NK-92 treated with Interleukin-12 subunit alpha and Interleukin-12 subunit beta, amount 100 ng/mL, for 24 hours (cell line): ENCODE measurements at places on chromosomes 4 and X.

- DNase-seq = no peak
Observed at GRCh38 chr4:82480771-82481505, 50.5 kb downstream of the ENOPH1 start.

DNA sequence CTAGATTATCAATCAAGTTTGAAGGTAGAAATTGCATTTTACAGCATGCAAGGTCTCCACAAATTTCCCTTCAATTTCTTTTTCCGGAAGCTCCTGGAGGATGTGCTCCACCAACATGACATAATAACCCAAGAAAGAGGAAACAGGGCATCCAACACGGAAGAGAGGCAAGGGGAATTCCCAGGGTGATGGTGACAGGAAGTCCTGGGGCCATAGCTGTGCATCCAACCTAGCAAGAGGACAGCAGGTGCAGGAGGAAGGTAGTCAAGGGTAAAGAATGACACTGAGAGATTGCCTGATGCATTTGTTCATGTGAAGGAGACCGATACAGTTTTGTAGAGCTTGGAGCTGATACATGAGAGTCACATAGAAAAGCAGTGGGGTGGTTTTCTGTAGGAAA is 115.7 kb upstream of the LSM6 start:
- DNase-seq = no peak

DNA sequence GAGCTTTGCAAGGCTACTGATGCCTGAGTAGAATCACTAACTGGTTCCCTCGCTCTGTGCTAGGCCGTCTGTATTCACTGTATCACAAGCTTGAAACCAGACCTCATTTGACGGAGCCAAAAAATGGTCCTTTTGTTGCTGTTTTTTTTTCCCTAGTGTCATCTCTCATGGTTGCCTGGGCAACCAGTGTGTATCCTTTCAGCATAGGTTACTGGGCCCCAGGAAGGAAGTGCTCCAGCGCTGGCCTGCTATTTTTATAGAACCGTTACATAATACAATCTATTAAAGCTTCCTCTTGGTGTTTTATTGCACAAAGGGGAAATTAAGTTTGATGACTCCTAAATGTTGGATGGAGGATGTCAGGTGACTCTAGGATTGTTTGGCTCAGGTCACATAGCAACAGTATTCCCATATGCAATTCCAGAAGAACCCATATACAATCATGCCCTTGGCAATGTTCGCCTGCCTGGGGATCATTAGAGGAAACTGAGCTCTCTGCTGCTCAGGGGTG is 220.4 kb downstream of the SPRY1 start:
- no peak for DNase-seq

DNA sequence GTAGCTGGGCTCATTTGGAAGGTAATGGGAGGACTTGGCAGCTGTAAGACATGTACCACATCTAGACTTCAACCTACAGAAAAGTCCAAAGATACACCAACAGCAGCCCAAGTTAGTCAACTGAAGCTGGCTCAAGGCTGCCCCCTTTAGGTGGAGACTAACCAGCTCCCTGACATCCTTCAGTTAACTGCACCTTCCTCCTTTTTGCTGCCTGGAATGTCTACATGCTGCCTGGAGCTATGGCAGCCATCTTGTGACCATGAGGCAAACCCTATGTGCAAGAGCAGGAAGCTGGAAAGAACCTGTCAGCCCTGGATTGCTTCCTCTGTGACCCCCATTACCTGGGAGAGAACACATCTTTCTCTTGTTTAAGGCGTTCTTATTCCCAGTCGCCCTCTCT is 25.8 kb downstream of the ARSD start:
- DNase-seq = no peak

GRCh38 chr4:174444390-174444789 is 77.9 kb downstream of the HPGD start:
- no peak for DNase-seq
